ENCODE measurements at places on chromosomes 13 and 19.
A peak's percentile ranks its signal among the peaks of the same experiment; 100 is the strongest.

DNA sequence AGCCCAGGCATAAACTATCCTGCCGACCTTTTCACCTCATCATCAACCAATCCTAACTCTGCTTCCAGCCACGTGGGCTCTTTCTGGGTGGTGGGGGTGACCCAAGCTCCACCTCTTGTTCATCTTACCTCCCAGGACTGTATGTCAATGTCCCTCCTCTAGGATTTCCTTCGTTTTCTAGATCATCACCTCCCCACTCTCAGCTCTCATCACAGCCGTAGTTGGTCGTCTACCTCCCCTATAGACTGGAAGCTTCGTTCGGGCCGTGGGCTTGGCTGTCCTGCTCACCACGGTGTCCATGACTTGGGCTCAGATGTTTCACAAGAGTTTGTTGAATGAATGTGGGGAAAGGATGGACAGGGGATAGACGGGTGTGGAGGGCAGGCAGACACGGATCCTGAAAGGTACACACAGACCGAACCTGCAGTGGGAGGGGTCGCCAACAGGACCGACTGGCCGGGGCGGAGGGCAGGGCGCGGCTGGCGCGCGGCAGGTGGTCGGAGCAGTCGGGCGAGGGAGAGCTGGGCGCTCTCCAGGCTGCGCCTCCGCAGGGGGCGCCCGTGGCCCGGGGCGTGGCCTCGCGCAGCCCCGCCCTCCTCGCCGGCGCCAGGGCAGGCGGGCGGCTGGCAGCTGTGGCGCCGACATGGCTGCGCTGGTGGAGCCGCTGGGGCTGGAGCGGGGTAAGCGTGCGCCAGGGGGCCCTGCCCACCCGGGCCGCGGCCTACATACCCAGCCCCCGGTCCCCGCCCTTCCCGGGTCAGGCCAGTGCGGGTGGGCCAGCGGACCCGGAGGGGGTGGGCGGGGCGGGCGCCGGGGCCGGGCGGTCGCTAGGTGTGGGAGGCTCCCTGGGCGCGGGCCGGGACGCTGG lies at the start of gene LIN7B:
Gene LIN7B, plus strand, starts transcription at position 609 of the 868 bp plus-strand sequence. Its CDS starts 35 bp downstream, at position 644.
- DNase-seq, result no peak

DNA sequence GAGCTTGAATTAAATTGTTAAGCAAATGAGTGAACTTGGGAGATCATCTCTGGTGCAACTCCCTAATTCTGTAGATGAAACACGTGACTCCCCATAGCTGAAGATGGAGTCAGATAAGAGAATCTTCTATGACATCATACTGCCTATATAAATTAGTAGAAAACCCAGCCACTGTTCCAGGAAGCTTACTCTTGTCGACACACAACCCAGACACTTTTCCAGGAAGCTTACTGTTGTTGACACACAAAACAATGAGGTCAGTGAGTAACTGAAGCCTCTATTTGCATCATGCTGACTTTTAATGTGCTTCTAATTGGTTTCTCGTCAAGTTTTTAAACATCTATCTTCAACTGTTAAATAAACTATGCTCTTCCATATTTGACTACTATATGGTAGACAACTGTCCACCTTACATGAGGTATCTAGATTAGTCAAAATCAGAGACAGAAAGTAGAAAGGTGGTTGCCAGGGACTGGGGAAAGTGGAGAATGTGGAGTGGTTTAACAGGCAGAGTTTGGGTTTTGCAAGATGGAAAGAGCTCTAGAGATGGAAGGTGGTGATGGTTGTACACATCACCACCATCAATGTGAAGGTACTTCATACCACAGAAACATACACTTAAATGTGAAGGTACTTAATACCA lies 168.2 kb downstream of the FGF14 start:
- DNase-seq, result no peak

DNA sequence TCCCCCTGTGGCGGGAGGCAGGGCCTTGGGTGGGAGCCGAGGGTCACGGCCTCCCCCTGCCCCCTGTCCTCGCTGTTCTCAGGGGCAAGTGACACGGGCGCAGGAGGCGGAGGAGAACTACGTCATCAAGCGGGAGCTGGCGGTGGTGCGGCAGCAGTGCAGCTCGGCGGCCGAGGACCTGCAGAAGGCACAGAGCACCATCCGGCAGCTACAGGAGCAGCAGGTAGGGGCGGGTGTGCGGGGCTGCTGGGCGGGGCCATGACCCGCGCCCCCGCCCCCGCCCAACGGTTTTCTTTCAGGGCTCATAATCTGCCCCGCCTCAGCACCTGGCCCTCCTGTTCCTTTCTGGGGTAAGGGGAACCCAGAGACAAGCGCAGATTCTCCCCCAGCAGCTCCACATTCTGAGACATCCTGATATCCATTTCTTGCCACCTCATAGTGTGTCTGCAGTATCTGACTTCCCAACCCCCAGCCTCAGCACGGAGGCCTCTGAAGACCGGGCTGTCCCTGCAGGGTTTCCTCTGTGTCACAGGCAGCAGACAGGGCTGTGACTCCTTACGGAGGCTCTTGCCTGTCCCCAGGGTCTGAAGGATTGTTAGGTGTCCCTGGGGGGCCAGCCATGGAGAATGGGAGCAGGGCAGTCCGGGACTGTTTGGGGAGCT lies 15.9 kb downstream of the PRR36 start:
- DNase-seq, result peak; percentile 84

DNA sequence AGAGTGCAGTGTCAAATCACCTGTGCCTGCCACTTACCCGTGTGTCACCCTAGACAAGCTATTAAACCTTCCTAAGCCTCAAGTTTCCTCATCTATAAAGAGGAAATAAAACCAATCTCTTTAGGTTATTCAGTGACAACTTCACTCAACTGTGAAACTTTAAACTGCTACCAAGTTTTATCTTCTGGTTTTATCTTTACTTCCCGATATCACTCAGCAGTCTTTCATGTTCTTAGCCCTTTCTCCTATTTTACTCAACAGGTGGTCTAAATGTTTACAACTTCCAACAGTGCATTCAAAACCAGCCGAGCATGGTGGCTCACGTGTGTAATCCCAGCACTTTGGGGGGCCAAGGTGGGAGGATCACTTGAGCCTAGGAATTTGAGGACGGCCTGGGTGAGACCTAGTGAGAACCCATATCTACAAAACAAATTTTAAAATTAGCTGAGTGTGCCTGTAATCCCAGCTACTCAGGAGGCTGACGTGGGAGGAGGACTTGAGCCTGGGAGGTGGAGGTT lies 59.6 kb downstream of the GPALPP1 start:
- DNase-seq, result no peak

GRCh38 chr19:33175886-33176669 lies 18.1 kb upstream of the LRP3 start:
- DNase-seq, result no peak

GRCh38 chr13:58238972-58239773 lies 607.6 kb downstream of the PCDH17 start:
- no peak for DNase-seq

DNA sequence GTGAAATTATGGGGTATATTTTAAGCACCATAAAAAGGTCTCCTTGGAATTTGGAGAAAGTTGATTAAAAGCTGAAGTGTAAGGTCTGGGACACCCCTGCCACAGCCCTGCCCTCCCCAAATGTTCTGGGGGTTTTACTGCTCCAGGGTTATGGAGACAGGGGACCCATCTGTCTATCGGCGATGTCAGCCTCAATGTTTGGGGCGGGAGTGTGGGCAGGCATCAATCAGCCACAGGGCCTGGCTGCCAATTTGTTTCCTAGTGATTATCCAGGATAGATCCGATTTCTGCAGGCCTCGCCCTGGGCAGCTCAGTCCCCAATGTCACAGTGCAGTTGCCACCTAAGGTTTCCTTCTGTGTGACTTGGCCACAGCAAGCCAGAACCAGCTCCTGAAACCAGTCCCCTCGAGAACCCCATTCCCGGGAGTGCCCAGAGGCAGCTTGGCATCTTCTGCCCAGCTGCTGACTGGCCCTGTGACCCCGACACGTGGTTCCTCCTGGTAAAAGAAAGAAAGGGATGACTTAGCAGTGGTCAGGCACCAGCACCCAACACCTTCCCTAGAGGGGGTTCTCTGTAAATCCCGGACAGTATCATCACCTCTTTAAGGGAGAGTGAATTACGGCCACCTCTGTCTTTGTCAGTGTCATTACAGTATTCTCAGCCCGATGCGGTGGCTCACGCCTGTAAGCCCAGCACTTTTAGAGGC lies 41.6 kb downstream of the MYO9B start:
- no peak for DNase-seq

DNA sequence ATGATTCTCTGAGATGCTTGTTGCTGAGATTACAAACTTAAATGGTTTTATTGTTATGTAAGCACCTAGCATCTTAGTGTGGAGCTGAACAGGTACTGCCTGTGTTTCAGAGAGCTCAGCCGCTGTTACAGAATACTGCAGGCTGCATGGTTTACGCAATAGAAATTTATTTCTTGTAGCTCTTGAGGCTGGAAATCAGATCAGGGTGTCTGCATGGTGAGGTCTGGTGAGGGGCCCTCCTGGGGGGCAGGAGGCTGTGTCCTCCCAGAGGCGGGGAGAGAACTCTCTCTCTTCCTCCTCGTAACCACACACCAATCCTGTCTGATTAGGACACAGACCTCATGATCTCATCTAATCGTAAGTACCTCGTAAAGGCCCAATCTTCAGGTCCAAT lies 13.1 kb downstream of the ATP11A start:
- DNase-seq, result no peak

- no peak for DNase-seq
These were observed 78.4 kb downstream of the MIPEP start for GRCh38 chr13:23810685-23811240.

All from ecto neural progenitor cell (in vitro differentiated cells).